ENCODE measurements at places on chromosomes 5 and 9.
A peak's percentile ranks its signal among the peaks of the same experiment; 100 is the strongest.

DNA sequence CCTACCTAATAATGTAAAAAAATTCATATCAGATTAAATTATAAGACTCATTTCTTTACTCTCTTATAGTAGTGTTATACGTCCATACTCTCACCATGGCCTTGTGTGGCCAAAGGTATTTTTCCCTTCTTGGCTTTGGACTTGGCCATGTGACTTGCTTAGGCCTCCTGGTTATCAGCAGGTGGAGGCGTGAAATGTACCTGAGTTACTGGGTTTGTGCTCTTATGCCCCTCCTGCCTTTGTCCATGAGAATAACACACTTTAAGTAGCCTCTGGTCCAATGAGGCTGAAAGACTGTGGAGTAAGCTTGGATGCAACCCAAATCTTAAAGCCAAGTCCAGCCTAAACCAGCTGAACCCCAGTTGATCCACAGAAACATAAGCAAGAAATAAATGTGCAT is 68.7 kb downstream of the RETREG1 start:
- H3K4me3 ChIP-seq: no peak overlapping the region
- no peaks in the 10 kb centered on the region for H3K27me3 ChIP-seq
- H3K27ac ChIP-seq: no peak overlapping the region
- H3K36me3 ChIP-seq: no peaks in the 10 kb centered on the region
- H3K4me1 ChIP-seq: peaks cover 26% of the 10 kb centered on the region

DNA sequence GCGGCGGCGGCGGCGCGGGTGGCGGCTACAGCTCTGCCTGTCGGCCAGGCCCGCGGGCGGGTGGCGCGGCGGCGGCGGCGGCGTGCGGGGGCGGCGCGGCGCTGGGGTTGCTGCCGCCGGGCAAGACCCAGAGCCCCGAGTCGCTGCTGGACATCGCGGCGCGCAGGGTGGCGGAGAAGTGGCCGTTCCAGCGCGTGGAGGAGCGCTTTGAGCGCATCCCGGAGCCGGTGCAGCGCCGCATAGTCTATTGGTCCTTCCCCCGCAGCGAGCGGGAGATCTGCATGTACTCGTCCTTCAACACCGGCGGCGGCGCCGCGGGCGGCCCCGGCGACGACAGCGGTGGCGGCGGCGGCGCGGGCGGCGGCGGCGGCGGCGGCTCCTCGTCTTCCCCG is 296 bp downstream of the ZSWIM6 start:
- H3K4me3 ChIP-seq: peak overlapping the region; percentile 83
- H3K36me3 ChIP-seq: peaks cover 27% of the 10 kb centered on the region
- ATAC-seq: peak; percentile 12
- H3K27me3 ChIP-seq: peaks cover 16% of the 10 kb centered on the region
- peak overlapping the region; percentile 93 for H3K27ac ChIP-seq

DNA sequence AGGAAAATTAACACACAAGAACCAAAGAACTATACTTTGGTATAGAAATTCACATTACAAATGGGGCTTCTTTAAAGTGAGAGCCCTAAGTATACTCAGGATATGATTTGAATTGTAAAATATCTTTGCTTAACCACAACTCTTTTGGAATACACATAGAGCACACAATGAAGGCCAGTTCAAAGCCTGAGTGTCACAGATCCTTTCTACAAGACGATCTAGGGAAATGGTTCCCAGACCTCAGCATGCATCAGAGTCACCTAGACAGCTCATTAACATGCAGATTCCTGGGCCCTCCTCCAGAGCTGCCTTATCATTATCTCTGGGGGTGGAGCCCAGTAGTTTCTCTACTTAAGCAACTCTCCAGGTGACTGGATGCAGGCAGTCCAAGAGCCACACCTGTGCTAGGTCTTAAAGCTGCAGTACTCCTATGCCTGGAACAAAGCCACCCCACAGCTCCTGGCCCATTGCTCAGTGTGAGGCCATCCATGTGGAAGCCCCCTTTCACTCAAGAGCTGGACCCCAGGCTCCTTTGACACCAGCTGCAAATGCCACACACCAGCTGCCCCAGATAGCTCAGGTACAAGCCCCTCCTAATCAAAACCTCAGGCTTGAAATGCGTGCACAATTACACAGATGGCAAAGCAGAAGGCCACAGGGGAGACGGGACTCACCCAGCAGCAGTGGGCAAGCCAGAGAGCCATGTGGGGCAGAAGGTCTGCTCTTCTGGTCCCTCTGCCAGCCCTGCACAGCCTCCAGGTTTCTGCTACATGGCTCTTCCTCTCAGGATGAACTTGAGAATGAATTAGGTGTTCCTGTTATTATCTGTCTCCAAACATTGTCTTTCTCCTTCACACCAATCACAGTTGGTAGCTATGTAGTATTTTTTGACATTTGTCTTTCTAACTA is 106.1 kb downstream of the SH3TC2 start:
- no peaks in the 10 kb centered on the region for H3K4me1 ChIP-seq
- ATAC-seq: no peak
- H3K4me3 ChIP-seq: no peak overlapping the region

GRCh38 chr5:172958331-172959046 is 735 bp upstream of the RPL26L1 start:
- peaks cover 28% of the 10 kb centered on the region for H3K4me1 ChIP-seq
- ATAC-seq: peak; percentile 84
- no peaks in the 10 kb centered on the region for H3K27me3 ChIP-seq
- peaks cover 21% of the 10 kb centered on the region for H3K36me3 ChIP-seq
- H3K27ac ChIP-seq: peak overlapping the region; percentile 99

GRCh38 chr9:117101008-117101407 is 313.8 kb downstream of the ASTN2 start:
- ATAC-seq: no peak
- H3K36me3 ChIP-seq: no peaks in the 10 kb centered on the region
- H3K4me1 ChIP-seq: no peaks in the 10 kb centered on the region
- no peak overlapping the region for H3K4me3 ChIP-seq
- H3K27me3 ChIP-seq: peaks cover 3% of the 10 kb centered on the region
- H3K27ac ChIP-seq: no peak overlapping the region

- H3K4me3 ChIP-seq: no peak overlapping the region
- no peaks in the 10 kb centered on the region for H3K36me3 ChIP-seq
- peaks cover 8% of the 10 kb centered on the region for H3K27me3 ChIP-seq
- no peak for ATAC-seq
- H3K27ac ChIP-seq: no peak overlapping the region
- no peaks in the 10 kb centered on the region for H3K4me1 ChIP-seq
Measured at GRCh38 chr5:35248843-35249780, 18.8 kb upstream of the PRLR start.

DNA sequence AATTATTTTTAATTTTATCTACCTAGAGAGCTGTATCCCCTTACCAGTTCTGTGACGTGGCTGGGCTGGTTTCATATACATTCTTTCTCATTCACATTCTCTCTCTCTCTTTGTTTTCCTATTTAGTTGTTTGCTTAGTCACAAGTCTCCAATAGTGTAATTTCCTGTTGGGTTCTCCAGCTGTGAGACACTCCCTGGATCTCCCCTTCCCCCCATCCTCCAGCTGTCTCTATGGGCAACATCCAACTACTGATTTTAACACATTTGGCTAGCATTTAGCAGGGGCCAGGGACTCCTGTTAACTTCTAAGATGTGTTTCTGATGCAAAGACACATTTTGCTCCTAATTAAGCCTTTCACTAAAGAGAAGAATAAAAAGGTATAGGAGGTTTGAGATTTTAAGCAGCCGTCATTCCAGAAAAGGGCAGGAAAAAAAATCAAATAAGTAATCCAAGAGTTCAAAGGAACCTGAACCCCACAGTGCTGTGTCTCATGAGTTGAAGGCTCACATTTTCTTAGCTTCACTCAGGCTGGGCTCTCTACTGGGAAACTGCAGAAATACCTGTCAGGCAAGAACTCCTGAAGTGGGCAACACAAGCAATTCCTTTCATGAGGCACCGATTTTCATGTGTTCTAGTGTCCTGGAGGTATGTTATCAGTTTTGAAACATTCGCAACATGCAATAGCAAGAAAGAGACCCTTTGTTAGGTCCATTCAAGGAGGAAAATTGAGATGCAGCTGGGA is 198.7 kb upstream of the C9orf72 start:
- H3K36me3 ChIP-seq: no peaks in the 10 kb centered on the region
- H3K4me1 ChIP-seq: no peaks in the 10 kb centered on the region
- H3K27me3 ChIP-seq: peaks cover 9% of the 10 kb centered on the region
- no peak for ATAC-seq

DNA sequence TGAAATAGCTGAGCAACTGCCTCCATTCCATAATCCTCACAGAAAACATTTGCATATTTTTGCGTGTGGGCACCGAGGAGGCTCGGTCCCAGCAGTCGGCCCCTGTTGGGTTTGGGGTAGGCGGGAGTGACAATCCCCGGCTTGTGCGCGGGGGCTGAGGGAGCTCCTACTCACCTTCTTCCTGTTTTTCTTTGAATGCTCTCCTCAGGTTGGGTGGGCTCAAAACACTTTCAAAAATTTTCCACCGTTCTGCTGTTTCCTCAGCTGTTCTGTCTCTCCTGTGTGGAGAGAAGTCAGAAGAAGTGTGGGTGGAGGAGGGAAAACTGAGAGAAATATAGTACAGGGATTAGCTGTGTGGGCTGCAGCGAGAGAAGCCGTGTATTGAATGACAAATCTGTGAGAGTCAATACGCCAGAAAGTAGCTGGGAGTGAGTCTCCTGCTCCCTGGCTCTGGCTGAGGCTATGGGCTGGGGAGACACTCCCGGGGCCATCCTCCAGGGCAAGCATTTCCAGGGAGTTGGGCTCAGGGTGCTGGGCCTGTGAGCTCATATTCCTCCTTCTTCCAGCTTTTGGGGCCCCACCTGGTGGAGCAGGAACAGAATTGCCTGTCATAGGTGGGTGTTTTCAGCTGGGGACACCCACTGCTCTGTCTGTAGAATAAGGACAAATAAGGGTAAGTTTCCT is 84.7 kb downstream of the CMYA5 start:
- ATAC-seq: peak; percentile 60
- H3K36me3 ChIP-seq: no peaks in the 10 kb centered on the region
- H3K27me3 ChIP-seq: peaks cover 7% of the 10 kb centered on the region
- no peak overlapping the region for H3K27ac ChIP-seq

DNA sequence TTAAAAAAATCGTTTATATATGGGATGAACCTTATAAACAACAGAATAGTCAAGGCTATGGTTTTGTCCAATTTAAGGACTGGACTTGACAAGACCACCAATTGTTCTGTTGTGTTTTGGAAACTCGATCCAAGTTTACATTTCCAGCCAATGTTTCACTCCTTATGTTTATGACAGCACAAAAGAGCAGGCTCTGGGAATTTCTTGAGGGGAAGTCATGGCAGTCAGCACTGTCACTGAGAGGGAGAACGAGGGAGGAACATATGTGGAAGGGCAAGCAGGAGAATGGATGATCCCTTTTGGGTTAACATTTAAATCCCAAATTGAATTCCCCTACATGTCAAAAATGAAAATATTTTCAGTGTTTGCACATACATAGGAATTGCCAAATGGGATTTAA is 292.5 kb downstream of the MARCHF11 start:
- ATAC-seq: no peak
- H3K4me3 ChIP-seq: no peak overlapping the region
- no peaks in the 10 kb centered on the region for H3K27me3 ChIP-seq
- H3K27ac ChIP-seq: no peak overlapping the region
- H3K36me3 ChIP-seq: no peaks in the 10 kb centered on the region
- H3K4me1 ChIP-seq: no peaks in the 10 kb centered on the region

DNA sequence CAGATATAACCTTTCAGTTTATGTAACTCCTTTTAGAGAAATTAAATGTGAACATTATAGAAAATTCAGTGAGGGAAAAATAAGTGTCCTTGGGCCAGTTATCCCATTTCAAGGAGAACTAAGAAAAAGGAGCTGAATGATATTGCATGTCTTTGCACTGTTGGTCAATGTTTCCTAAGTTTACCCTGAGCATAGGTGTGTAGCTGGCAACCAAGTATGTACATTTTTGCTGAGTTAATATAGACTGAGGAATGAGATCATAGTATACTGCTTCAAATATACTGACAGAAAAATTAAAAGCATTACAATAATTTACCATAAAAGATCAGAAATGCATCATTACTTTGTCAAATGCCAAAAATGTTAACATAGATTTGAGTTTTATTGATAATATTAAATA is 2128.7 kb upstream of the C9orf72 start:
- no peak overlapping the region for H3K27ac ChIP-seq
- no peaks in the 10 kb centered on the region for H3K36me3 ChIP-seq
- H3K4me1 ChIP-seq: no peaks in the 10 kb centered on the region
- no peak overlapping the region for H3K4me3 ChIP-seq

DNA sequence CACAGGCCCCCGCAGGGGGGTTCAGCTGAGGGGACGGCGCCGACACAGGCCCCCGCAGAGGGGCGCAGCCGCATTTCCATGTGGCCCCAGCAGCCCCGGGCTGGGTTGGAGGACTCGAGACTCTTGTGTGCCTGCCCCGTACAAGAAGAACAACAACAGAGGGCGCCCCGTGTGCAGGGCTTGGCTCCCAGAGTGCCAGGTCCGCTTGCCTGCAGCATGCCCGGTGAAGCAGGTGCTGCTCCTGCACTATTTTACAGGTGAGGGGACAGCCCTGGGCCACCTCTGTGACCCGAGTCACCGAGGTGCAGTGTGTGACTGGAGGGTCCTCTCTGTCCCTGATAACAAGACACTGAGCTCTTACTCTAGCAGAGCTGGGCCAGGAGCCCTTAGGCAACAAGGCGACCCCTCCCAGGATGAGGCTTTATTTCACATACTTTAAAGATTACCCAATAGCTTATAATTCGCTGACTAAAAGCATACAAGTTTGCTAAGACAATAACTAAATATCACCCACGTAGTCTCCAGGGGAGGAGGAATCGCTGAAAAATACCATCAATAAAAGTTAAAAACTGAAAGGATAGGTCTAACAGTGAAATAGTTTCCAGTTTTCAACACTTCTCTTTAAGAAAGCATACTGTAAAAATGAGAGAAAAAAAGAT is 41.7 kb upstream of the SLC9A3 start:
- no peaks in the 10 kb centered on the region for H3K36me3 ChIP-seq
- H3K4me3 ChIP-seq: no peak overlapping the region
- no peaks in the 10 kb centered on the region for H3K4me1 ChIP-seq
- ATAC-seq: no peak

GRCh38 chr9:122315534-122315933 is 50.9 kb downstream of the MRRF start:
- ATAC-seq: no peak
- H3K36me3 ChIP-seq: peaks cover 86% of the 10 kb centered on the region
- no peaks in the 10 kb centered on the region for H3K27me3 ChIP-seq
- no peak overlapping the region for H3K27ac ChIP-seq
- H3K4me3 ChIP-seq: no peak overlapping the region

DNA sequence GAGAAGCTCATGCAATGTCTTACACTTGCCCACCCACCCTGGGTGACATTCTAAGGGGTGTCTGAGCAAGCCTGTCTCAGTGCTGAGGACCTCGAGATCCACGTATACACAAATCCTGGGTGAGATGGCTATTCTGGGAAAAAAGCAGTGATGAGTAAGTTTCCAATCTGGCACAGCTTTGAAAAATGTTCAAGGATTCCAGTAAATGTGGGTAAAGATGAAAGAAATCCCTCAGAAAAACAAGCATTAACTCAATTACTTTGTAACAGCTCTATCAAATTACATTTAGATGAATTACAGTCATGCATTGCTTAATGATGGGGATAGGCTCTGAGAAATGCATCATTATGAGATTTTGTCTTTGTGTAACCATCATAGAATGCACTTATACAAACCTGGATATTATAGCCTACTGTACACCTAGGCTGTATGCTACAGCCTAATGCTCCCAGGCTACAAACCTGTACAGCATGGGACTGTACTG is 26.9 kb downstream of the GOLM1 start:
- no peaks in the 10 kb centered on the region for H3K4me1 ChIP-seq
- H3K27me3 ChIP-seq: no peaks in the 10 kb centered on the region
- H3K4me3 ChIP-seq: no peak overlapping the region
- H3K36me3 ChIP-seq: no peaks in the 10 kb centered on the region
